ENCODE measurements at places on chromosomes 2 and 18.
A peak's percentile ranks its signal among the peaks of the same experiment; 100 is the strongest.

- no peak for DNase-seq
These were observed 2.6 kb downstream of the BAZ2B start for GRCh38 chr2:159613651-159614285.

GRCh38 chr18:80252136-80252535 is 4.8 kb upstream of the PARD6G start:
- DNase-seq = no peak

- DNase-seq = no peak
These were observed 100.7 kb downstream of the ARHGAP15 start for GRCh38 chr2:143229952-143230351.

DNA sequence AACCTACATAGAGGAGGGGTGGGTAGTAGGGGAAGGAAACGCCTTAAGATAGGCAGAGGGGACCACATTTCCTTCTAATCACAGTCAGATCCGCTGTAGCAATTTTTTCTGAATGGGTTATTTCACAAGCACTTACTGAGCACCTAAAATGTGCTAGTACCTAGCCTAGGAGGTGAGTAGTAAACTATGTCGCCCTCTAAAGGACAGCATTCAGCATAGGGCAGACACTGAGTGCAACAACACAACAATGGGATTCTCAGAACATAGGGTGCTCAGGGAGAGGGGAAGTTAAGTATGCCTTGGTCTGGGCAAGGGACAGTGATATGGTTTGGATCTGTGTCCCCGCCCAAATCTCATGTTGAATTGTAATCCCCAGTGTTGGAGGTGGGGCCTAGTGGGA is 166.1 kb upstream of the RAB6C start:
- DNase-seq = no peak

DNA sequence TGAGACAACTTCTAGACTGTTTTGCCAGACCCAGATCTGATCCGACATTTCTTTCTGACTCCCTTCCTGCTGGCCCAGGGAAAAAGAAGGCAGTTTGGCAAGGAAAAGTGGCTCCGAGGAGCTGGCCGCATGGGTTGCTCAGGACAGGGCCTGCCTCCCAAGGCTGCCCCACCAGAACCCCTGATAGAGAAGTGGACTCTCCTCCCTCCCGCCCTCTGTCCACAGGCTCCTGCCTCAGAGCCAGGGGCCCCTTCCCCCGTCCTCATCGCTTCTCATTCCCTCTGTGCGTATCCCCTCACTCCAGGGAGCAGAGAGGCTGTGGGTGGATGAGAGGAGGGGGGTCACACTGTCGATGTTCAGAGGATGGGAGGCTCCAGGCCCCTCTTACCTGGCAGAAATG is 110.2 kb downstream of the TNS1 start:
- no peak for DNase-seq

DNA sequence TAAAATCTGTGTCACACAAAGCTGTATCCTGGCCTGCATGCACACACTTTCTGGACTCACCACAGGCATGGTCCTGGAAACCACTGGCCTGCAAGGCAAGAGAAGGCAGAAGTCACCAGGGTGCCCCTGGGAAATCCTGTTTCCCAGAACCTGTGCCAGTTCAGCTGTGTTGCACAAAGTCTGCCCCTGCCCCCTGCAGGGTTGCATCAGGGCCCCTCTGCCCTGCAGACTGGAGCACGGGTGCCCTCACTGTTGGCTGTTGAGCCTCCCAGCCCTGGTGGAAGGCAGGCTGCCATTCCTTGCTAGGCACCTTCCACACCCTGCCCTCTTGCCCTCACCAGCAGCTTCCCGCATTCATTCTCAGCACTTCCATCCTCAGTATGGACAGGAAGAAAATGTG is 18.0 kb upstream of the TUBB6 start:
- DNase-seq = peak; percentile 56

DNA sequence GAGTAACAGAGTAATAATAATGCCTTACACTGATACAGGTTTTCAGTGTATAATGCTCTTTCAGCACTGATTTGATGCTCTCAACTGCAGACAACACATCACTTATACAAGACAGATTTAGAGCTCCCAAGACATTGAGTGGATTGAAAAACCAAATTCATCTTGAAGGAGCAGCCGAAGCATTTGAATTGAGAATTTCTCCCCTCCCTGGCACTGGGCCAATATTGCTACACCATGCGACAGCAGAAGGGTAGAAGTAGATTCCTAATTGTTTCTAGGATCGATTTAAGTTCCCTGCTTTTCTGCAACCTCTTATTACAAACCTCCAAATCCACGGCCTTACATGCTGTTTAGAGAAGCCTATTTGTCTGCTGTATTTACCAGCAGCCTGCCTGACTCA is 15.5 kb downstream of the CENPA start:
- DNase-seq = no peak

DNA sequence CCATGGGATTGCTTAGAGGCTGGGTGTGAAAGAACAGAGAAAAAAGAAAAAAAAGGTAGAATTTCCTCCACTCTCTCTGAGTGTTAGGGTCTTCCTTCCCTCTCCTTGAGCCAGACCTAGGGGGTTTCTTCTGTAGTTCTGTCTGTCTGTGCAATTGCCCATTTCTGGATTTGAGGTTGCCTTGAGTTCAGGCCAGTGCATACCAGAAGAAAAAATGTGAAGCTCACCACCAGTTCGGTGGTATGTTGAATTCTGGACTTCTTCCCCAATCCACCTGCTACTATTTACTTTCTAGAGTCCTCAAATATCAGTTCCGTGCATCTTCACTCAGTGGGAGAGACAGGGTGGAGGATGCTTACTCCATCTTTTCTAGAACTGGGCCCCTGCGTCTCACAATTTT is 15.3 kb upstream of the SELENOI start:
- no peak for DNase-seq

GRCh38 chr2:71482055-71482454 is 28.7 kb downstream of the DYSF start:
- DNase-seq = peak; percentile 39

GRCh38 chr18:75128911-75129716 is 79.8 kb downstream of the PTGR3 start:
- no peak for DNase-seq

DNA sequence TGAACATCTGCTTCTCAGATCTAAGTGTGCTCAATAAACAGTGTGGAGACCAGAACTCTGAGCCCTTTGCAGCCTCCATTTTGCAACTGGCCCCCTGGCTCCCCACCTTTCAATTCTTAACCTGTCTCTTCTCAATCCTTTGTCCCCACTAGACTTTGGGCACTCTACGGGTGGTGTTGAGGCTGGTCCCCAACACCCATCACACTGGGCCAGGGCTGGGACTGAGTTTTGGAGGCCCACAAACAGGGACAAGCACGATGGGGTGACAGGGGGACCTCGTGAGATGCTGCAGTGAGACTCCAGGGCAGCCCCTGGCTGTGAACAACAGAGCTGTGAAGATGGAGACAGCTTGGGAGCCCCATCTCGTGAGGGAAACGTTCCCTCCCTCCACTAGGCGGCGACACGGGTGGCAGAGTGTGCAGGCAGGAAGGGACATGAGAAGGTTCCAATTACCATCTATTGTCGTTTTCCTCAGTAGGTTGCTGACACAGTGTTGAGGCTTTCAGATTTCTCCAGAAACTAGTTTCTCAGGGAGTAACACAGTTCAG is 1.2 kb downstream of the ANKMY1 start:
- DNase-seq = no peak

GRCh38 chr2:145961846-145962245 is 1441.9 kb upstream of the ZEB2 start:
- no peak for DNase-seq

DNA sequence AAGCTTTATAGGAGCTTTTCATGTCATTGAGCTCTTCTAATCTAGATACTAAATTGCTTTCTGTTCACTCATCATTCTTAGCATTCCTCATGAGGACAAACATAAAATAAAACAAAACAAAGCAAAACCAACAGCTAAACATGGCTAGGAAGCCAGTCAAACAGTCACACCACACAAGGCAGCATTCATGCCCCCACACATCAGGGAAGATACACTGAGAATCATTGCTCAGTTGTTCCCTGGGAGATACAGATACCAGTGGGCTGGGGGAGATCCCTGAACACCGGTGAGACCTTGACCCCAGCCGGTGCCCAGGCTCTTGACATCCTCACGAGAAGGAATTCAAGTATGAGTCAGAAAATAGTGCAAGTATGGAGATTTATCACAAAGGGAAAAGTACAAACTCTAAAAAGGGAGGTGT is 177.9 kb upstream of the ARL4C start:
- no peak for DNase-seq

DNA sequence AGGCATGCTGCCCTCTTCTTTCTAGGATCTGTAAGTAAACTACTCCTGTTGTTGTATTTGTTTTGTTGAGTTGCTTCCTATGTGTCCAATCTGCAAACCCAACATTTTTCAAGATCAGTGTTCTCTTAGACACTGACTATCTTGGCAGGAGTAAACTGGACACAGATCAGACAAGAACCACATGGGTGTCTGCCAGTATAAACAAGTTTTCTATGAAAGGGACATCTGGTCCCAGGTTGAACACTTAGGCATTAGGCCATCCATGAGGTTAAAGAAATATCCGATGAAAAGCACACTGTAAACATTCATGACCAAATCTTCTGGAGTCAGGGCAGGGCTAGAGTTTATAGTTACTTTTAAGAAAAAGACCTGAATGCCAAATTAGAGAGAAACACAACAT is 441.8 kb downstream of the NYAP2 start:
- DNase-seq = no peak

- DNase-seq = no peak
These were observed 354.1 kb downstream of the HRH4 start for GRCh38 chr18:24814521-24814920.

- DNase-seq = no peak
These were observed 209.7 kb upstream of the SIX2 start for GRCh38 chr2:45218931-45219339.

GRCh38 chr2:1621041-1621440 is 123.3 kb downstream of the PXDN start:
- no peak for DNase-seq

- DNase-seq = no peak
These were observed 6.1 kb upstream of the PAX3 start for GRCh38 chr2:222304737-222305515.

GRCh38 chr2:48272199-48272598 is 257.8 kb upstream of the STON1 start:
- no peak for DNase-seq

DNA sequence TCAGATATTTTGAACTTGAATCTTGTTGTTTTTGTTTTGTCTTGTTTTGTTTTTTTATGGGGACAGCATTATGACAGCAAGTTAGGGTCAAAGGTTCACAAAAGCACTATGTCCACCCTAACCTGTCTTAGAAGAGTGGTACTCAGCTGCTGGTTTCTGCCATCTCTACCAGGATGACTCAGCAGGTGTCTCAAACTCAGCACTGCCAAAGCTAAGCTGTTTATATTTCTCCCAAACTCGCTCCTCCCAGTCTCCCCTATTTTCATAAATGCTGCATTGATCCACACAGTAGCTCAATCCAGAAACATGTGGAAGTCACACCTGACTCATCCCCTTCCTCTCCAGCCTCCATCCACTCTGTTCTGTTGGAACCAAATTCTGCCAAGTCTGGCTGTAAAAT is 134.9 kb downstream of the ZBTB7C start:
- no peak for DNase-seq
